T-helper 2 cell treated with Interferon-gamma antibody and Interleukin-4, amounts not matched to agents 5 μg/mL and 100 μg/mL, for 36 hours (primary cell): ENCODE measurements at places on chromosomes 5 and 9.

DNA sequence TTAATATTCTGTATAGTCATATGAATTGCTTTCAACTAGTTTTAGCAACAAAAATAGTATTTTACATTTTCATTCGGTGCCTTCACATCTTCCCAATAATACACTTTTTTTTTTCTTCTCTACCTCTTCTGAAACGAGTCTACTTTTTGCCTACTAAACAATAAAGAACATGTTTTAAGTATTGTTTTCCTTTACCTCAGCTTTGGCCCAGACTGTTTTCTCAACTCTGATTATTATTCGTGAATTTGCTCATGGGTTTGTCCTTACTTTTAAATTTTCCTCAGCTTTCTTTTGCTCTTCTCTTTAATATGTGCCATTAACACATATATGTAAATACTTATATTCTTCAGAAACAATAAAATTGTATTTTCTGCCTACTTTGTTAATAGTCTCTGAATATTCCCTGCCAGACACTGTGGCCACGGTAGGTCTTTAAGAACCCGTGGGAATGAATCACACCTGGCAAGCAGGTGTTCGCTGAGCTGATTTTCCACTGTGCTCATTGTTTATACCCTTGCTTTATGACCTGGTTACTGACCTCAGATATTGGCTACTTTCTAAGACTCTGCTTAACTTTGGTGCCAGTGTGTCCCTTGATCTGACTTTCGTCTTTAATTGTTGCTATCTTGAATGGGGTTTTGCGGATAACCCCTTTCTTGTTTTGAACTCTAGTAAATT, 49.1 kb downstream of the FAM170A start:
- DNase-seq: no peak

DNA sequence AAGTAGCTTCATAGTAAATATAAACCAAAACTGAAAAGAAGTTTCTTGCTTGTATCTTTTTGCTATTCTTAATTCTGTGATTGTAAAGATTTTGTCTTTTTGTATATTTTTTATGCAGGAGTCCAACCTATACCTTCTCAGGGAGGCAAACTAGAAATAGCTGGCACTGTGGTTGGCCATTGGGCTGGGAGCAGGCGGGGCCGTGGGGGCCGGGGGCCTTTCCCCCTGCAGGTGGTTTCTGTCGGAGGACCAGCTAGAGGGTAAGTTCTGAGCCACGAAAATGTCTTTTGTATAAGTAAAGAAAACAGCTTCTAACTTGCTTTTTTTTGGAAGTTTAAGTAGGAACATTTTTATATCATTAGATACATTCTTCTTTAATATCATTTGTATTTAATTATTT, 15.4 kb upstream of the PHF2 start:
- DNase-seq: no peak

DNA sequence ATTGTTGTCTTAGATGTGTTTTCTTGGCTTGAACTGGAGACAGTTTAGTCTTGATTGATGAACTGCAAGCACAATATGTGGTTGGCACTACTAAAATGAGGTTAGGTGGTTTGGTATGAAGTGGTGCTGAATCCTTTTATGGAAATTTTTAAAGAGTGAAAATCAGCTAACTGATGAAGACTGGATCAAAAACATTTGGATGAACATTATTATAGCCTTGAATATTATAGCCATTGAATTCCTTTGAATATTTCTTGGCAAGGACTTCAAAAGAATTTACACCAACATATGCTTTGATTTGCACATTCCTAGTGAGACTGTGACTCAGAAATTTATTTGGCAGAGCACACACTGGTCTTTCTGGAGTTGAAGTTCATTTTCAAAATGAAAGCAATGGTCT, 318.3 kb downstream of the CHSY3 start:
- DNase-seq: no peak

DNA sequence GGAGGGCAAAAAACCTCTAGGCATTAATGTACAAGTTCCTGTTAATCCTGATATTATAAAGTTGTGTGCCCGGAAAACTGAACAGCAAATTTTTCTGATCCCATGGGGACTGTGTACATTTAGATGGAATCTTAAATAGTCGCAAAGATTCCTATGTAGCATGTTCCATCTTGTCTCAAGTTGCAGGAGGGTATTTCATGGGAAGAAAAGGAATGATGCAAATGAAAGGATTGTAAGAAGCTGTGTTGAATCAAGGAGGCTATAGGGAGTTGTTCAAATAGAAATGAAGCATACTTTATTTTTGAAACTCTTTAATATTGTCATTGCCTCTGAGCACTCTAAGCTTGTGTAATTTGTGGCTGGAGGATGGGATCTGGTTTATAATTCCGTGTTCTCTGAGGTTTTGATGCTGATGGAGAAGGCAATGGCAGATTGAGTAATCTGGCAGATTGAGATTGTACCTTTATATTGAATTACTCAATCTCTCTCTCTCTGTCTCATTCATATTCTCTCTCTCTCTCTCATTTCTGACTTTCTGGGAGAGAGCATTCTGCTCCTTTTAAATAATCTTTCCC, 288.5 kb downstream of the OSTF1 start:
- no peak for DNase-seq

DNA sequence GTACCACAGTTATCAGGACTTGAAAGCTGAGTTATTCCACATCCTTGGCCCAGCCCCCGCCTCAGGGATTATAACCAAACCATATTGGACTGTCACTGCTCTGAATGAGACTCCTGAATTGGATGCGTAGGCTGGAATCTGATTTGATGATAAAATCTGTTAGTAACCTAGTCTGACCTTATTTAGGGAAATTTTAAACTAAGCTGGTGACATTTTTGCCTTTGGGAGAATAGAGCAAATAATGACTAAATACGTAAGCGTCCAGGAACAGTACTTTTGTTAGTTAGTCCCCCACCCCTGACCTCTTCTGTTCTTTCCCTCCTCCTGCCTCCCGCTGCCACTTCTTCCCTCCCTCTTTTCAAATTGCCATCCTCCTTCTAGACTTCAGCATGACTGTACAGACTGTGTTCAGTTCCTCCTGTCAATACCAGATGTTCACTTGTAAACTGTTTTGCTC, 92.6 kb downstream of the TLE4 start:
- no peak for DNase-seq

DNA sequence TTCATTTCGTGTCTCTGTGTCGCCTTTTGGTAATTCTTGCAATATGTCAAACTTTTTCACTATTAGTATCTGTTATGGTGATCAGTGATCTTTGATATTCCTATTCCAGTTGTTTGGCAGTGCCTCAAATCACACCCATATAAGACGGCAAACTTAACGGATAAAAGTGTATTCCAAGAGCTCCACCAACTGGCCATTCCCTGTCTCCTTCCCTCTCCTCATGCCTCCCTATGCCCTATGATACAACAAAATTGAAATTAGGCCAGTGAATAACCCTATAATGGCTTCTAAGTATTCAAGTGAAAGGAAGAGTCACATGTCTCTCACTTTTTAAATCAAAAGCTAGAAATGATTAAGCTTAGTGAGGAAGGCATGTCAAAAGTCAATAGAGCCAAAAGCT, 74.8 kb downstream of the CDK5RAP2 start:
- DNase-seq: no peak
